NCI-H1105 treated with DMSO at 0.1 percent for 48 hours (cell line): ENCODE measurements at places on chromosomes 4 and X.
A peak's percentile ranks its signal among the peaks of the same experiment; 100 is the strongest.

- no peak for DNase-seq
These were observed 1.5 kb downstream of the ZNF718 start for GRCh38 chr4:125833-126232.

- DNase-seq: no peak
These were observed 694.0 kb downstream of the KCTD8 start for GRCh38 chr4:43754566-43754965.

DNA sequence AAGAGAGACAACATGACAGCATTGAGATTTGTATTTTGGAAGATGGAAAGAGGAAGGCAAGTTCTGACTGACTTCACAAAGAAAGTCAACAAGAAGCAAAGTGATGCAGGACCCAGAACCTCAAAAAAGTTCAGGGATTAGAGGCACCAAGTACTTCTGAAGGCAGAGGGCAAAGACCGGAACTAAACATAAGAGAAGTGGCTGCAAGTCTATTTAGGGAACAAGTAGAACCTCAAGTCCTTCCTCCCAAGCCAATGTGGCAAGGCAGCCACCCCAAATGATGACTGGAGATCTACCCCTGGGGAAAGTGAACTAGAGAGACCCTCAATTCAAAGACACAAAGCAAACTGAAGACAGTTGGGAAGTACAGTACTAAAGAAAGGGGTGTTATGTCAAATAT lies 46.6 kb downstream of the SLC39A8 start:
- no peak for DNase-seq

DNA sequence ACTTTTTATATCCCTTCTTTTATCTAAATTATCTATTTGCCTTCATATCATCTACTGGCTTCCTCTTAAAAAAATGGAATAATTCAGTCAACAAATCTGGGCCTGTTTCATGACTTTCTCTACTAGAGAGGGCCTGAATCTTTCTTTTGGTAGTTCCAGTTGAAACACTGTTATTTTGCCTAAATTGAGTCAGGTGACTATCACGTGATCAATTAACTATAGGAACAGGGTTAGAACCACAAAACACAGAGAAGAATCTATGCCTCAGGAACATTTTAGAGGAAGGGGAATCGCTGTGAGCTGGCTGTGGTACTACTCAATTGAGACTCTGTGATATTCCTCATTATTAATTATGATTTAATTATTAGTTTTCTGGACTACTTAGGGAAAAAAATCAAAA lies 736.7 kb upstream of the PITX2 start:
- no peak for DNase-seq

DNA sequence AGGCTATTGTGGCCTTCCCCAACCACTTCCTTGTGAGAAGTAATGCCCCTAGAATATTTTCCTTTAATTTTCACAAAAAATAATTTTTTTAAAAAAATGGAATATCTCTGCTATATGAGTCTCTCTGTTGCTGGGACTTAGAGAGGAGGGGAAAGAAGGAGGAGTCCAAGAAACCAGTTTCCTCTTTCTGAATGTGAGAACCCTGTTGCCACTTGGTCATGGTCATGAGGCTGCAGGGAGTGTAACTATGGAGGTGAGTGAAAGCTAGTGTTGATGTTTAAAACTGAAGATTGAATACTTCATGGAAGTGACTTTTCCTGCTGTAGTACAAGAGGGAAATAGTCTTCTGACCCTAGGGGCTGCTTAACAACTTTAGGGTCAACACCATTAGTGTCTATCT lies 20.4 kb downstream of the KIAA1210 start:
- no peak for DNase-seq

DNA sequence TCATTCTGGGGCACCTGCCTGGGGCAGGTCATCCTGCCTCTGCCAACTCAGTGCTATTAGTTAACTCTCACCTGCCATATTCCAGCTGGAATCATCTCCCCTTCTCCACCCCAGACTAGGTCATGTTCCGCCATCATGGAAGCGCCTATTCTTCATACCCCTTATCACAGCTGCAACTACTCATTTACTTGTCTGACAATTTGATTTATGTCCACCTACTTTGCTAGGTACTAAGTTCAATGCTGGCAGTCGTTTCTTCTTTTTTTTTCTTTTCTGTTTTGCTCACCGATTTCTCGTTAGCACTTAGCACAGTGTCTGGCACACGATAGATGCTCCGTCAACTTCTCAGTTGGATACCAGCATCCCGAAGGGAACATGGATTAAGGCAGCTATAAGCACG lies 1.1 kb upstream of the FMR1 start:
- no peak for DNase-seq

DNA sequence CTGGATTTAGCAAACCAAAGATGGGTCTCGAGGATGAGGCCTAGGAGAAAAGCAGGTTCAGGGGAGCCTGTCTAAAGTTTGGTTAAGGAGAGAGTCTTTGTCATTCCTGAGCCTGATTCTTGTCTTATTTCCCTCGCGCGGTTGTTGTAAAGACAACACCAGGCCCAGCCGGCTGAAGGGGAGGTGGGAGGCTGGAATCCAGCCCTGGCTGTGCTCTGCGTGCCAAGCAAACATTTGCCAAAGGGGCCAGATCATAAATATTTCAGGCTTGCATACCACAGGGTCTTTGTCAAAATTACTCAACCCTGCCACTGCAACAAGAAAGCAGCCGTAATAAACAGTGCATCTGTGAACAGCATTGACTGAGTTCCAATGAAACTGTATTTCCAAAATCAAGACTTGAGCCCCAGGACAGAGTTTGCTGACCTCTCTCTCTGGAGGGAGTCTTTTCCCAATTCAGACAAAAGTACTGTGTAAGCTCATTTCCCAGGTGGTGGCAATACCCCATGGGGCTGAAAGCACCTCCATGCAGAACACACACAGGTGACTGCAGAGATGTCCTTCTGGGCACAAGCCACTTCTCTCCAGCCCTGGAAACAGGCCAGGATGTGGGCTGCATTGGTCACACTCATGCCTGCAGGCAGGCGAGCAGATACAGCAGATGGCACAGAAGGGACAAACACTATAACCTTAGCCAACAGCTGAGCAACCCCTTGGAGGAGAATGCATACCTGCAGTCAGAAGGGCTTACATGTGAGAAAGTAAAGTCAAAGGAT lies 320.3 kb downstream of the STK32B start:
- no peak for DNase-seq

GRCh38 chr4:123443401-123444289 lies 47.0 kb downstream of the SPRY1 start:
- DNase-seq: no peak

GRCh38 chr4:73603271-73603710 lies 16.9 kb downstream of the RASSF6 start:
- peak; percentile 12 for DNase-seq

DNA sequence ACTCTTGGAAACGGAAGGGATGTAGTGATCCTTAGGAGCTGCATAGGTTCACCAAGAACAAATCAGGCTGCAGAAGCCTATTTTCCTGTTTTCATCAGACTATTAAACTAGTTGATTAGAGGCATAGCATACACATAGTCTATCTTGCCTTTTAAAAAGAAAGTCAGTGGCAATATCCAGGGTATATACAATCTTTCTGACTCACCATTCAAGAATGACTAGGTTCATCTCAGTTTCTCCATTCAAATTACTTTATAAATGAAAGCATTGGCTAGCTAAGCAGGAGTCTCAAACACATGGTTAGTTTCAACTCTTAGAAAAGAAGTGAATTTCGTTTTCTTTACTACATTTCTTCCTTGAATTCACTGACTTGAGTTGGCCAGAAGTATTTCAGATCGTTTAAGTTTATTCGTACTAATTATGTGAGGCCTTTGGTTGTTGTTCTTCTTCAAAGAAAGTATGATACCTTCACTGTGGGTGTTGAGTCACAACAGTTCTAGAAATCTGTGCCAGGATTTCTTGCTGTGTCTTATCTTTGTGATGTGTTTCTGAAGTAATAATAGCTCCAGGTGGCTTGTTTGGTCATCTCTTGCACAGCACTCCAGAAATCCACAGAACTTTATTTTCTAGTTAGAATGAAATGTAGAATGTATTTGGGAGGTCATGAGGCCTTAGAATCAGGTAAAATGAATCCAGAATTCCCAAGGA lies 88.2 kb downstream of the AWAT2 start:
- no peak for DNase-seq

DNA sequence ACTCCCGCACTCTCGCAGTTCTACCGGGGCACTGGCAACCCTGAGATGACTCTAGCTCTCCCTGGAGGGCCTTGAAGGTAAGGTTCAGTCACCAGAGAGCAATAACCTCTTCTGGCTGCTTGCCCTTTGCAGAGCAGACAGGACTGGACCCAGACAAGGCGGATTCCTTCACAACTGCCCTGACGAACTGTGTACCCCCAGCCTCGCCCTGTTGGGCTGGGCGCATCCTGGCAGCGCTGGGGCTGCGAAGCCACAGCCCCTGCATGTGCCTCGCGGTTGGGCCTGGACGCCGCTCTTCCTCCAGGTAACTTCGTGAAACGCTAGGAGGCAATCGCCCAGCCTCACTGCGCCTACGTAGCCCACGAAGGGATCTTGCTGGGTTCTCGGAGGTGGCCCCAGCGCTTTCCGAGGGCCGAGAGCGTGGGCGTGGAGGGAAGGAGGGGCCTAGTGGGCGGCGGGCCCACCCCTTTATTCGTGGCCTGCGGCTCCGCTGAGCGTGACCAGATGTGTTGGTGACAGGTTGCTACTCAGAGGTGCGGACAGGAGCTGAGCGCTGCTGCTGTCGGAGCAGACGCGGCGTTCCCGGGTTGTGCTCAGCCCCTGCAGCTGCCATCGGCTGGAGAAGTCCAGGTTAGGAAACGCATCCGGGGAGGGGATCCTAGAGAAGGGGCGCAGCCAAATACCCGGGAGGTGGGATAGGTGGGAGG lies 1.9 kb upstream of the MAMLD1 start:
- DNase-seq: no peak

DNA sequence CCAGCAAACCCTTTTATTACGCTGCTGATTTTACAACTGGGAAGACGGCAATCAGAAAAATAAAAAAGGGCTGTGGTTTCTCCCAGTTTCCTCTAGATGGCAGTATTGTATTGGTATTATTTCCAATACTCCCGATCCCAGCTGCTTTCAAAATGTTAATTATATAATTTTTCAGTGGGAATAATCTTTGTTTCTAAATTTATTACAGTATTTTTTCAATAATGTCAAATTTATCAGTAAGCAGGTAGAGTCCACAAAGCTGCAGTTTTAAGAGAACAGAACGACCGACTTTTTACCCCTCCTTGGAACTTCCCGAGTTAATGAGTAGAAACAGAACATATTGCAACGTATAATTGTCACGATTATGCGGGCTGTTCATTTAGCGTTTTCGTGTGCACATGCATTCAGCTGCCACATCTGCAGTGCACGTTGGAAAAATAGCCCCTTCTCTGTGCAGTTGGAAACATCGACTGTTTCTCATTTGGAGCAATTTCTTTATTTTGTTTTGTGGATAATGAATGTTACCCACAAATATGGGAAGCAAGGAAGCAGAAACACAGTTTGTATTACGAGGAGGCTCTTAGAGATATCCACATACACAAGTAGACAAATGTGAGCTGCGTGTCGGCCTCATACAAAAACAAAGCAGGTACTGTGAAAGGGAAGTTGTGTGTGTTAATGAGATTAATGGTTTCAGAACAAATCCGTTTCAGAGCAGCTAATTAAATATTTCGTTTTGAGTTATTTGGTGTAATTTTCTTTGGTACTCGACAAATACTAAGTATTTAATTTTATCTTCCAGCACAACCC lies 188.0 kb downstream of the STIM2 start:
- DNase-seq: peak; percentile 46

DNA sequence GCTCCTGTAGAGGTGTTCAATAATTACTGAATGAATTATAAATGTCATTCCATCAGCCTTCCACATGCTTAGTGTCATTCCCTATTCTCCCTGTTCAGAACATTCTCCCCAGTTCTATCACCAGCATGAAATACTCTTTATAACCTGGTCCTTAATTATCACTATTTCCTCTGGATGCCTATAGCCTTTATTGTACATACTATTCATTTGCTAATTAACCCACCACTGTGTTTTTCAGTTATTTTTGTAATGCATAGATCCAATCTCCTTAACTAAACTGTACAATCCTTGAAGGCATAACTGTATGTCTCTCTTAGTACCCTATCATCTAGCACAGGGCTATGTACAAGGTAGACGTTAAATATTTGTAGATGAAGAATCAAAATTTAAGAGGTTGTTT lies 1.2 kb downstream of the ABCB7 start:
- no peak for DNase-seq

DNA sequence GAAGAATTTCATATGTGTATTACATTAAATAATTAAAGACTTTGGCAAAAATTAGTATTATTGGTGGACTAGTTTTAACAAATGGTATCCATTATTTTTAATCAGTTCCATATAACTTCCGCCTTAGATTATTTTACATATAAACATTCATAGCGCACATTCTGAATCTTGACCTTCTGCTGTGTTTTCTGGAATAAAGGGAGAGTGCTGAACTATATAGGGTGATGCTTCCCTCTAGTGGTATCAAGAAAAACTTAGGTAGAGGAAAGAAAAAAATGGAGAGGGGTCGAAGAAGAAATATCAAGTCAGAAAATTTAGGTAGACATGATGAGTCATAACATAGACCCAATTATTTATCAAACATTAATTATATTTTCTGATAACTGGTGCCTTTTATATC lies 155.6 kb upstream of the PACRGL start:
- peak; percentile 16 for DNase-seq

GRCh38 chr4:25703731-25704388 lies 48.2 kb downstream of the SLC34A2 start:
- DNase-seq: no peak

DNA sequence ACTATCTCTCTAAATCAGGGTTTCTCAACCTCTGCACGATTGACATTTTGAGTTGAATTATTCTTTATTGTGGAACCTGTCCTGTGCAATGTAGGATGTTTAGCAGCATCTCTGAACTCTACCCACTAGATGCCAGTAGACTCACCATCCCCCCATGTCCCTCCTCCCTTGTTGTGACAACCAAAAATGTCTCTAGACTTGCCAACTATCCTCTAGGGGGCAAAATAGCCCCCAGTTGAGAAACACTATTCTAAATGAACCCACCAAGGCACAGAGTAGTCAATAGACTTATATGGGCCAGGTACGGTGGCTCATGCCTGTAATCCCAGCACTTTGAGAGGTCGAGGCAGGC lies 49.1 kb upstream of the GAB1 start:
- DNase-seq: no peak

DNA sequence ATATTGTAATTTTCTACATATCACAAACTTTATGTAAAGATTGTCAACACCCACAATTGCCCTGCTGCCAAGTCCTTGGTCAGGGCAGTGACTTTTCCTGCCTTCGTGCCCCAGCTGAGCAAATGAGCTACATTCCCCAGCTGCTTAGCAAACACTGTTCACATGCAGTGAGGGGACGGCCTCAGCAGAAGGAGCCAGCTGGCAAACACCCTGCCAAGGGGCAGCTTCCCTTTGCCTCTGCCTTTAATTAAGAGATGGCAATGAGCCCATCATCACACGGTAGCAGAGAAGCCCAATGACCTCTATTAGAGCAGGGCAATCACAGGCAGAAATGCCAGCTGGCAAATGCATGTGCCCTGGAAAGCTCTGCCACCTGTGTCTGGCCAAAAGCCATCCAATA lies 253.4 kb downstream of the EPHA5 start:
- peak; percentile 95 for DNase-seq

DNA sequence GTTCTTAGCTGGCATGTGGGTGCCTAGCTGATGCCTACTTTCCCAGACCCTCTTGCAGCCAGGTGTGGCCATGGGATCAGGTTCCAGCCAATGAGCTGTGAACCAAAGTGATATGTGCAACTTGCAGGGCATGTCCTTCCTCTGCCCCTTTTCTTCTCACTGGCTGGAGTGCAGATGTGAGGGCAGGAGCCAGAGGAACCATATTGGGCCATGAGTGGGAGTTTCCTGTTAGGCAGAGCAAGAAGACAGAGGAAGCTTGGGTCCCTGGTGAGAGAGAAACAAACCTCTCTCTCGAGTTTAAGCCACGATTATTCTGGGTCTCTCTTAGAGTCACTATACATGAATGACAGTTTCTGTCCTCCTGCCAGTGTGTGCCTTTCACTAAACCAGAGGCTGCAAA lies 120.4 kb upstream of the STX18 start:
- no peak for DNase-seq
